Right lung (tissue), 10 donors: ENCODE measurements at places on chromosomes 16 and 17.

DNA sequence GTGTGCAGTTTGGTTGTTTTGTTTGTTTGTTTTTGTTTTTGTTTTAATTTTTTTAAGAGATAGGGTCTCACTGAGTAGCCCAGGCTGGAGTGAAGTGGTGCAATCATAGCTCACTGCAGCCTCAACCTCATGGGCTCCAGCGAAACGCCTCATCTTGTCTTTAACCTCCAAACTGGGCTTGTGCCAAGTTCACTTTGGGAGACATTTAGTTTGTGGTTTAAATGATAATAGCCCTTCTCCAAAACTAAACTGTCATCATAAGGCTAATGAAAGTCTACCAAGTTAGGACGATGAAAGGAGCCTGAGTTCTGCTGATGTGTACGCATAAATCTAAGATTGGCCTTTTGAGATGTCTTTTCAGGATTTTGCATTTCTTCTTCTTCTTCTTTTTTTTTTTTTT, 6.5 kb upstream of the CARD14 start:
- no peak for DNase-seq

DNA sequence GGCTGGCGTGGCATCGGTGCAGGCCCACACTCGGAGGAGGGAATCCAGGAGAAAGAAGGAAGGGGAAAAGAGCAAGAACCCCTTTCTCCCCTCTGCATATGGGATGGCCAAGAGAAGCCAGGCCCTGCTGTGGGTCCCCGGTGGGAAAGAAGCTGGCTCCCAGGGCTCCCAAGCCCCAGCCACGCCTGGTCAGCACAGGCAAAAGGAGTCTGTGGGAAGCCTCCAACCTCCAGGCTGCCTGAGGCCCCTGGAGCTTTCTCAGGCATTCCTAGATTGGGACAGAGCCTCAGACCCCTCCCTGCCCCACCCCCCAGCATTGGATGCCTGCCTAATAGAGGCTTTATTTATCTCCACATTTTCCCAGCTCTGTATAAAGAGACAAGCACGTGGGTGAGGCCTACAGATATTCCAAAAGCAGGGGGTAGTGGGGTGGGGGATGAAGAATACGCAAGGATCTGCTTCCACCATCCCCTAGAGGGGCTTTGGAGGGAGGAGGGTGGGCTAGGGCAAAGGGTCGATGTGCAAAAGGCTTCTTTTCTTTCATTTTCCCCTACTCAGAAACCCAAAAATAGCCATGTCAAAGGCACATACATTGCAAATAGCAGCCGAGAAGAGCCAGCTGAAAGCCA, 56.4 kb downstream of the MPRIP start:
- DNase-seq, result peak; percentile 90

- no peak for DNase-seq
These were observed 26.9 kb downstream of the ADCY7 start for GRCh38 chr16:50293041-50293783.

- DNase-seq, result no peak
These were observed 168.2 kb upstream of the ZNF267 start for GRCh38 chr16:31705371-31705770.

GRCh38 chr16:24525970-24526559, 13.3 kb upstream of the RBBP6 start:
- DNase-seq, result peak; percentile 12

GRCh38 chr16:11409398-11409797, 64.1 kb downstream of the RMI2 start:
- no peak for DNase-seq

- DNase-seq, result no peak
These were observed 22.6 kb downstream of the STAT5B start for GRCh38 chr17:42253578-42253977.

GRCh38 chr16:17365591-17366298, 105.0 kb downstream of the XYLT1 start:
- DNase-seq, result no peak

- no peak for DNase-seq
These were observed 159.4 kb upstream of the ZNF267 start for GRCh38 chr16:31713945-31714902.

GRCh38 chr17:37744961-37745800, at the start of gene HNF1B:
Gene HNF1B (minus strand): TSS chr17:37745059. CDS start chr17:37744884, 175 bp downstream.
- DNase-seq, result peak; percentile 51

DNA sequence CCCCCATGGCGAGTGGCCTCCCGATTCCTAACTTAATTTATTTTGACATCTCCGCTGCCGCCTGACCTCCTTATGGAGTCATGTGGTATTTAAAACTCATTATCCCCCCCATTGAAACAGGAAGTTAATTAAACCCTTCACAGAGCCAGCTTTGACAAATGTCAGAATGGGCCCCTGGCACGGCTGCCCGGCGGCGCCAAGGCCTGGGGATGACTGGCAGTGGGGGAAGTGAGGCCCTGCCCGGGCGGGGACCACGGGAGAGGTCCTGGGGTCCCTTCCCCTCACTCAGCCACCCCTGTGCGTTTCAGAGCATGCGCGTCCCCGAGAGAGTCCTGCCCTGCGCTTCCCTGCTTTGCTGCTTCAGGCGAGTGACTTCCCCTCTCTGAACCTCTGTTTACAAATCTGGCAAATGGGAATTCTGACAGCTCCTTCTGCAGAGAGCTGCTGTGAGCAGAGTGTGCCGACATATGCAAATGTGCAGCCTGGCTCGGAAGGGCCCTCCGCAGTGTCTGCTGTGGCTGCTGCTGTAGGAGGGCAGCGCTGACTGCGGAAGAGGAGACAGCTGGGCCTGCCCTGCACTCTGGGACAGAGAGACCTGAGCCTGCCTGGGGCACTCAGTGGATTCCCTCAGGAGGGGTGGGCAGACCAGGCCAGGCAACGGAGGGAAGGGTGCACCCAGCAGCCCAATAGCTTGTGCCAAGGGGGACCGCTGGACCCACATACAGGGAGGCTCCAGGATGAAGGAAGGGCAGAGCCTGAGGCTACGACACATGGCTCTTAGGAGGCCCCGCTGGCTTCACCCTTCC, 4.4 kb upstream of the ZFPM1 start:
- DNase-seq, result no peak
